ENCODE measurements at places on chromosomes 13 and 19.

- DNase-seq, result no peak
These were observed 44.7 kb downstream of the GARRE1 start for GRCh38 chr19:34298891-34299520.

DNA sequence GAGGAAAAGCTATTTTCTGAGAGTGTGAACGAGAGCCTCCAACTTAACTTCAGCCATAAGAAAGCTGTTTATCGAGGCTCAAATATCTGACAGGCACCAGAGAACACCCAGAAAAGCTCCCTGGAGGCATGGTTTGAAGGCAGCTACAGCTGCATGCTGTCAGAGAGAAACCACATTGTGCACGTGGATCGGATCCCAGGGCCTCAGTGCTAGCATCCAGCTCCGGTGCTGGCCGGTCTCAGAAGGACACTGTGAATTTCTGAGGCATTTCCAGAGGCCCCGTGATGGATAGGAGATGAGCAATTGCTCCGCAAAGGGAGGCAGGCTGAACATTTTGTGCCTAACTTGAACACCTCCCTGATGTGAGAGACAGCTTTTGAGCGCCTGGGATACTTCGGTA, 315.7 kb downstream of the FGF9 start:
- DNase-seq, result no peak

DNA sequence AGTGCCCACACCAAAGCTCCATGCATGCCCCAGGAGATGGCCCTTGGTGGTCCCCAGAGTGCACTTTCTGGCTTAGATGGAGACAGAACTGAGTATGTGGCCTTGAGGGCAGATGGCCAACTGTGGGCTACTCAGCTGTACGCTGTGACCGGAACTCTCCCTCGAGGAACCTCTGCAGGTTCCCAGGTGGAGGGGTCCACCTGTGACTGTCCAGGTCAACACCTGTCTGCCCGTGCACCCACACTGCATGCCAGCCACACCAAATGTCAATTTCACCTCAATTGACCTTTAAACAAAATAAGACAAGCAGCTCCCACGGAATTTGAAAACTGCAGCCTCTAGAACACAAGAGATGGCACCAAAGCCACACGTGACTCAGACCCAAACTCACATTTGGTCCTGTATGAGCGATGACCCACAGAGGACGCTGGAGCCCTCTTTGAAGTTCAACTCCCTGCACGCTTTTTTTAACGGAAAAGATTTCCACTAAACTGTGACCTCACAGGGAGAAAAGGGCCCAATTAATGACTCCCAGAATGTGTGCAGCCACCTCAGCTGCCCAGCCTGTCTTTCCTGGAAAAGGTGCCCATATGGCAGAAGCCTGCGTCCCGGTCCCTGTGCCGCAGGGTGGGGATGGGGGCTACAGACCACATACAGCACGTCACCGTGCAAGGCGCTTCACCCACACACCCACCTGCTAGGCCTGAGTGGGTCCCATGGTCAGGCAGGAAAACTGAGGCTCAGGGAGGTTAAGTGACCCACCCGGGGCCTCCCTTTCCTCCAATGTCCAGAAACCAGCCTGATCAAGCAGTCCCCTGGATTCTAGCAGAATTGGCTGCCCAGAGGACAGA, 47.7 kb downstream of the KLF2 start:
- no peak for DNase-seq

- DNase-seq, result no peak
These were observed 214.8 kb downstream of the COG6 start for GRCh38 chr13:39870197-39870747.

DNA sequence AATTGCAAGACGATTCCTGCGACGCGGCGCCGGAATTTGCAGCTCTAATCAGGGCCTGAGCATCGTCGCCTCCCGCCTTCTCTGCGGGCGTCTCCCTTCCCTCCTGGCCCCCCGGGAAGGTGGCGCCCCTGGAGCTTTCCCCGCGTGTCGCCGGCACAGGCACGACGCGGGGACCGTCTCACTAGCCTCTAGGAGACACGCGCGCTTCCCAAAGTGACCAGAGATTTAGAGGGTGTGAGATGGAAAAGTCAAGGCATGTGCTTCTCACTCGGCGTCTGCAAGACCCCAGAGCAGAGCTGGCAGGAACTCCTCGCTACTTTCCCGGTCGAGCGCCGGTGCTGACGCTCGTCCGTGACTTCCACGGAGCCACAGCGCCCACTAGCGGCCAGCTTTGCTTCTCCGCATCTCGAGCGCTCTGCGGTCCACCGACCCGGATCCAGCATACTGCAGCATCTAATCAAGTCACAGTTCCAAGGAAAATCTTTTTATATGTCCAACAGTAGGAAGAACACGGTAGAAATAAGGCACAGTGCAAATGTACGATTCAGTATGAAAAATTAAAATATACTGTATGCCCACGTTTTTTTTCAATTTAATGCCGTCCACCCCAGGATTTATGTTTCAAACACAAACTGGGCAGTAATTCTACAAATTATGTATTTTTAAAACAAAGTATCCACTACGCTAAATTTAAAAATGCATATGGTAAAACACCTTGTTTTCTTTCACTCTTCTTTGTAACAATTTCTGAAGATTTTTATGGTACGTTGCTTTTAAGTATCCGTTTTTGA, 977 bp upstream of the EFNB2 start:
- DNase-seq, result peak; percentile 93

DNA sequence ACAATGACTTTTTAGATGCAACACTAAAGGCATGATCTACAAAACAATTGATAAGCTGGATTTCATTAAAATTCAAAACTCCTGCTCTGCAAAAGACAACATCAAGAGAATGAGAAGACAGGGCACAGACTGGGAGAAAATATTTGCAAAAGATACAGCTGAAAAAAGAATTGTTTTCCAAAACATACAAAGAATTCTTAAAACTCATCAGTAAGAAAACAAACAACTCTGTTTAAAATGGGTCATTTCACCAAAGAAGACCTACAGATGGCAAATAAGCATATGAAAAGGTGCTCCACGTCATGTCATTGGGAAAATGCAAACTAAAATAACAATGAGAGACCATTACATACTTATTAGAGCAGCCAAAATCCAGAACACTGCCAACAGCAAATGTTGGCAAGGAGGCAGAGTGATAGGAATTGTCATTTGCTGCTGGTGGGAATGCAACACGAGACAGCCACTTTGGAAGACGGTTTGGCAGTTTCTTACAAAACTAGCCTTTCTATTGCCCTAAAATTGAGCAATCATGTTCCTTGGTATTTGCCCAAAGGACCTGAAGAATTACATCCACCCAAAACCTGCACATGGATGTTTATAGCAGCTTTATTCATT, 39.2 kb downstream of the FLT1 start:
- DNase-seq, result no peak

DNA sequence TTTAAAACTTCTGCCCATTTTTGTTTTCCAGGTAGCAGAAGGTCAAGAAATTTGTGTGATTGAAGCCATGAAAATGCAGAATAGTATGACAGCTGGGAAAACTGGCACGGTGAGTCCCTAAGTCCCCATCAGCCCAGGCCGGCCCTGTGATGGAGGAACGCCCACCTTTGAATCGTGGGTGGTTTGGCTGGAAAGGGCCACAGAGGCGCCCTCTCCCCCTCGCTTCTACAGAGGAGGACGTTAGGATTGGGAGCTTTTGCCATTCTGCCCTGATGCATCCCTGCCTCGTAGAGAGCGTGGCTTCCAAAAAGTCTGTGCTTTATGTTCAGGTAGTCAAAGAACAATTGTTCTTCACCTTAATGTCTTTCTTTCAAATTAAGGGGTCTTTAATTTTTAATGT, 60.9 kb downstream of the GGACT start:
- DNase-seq, result no peak

- no peak for DNase-seq
These were observed 28.6 kb upstream of the SCEL start for GRCh38 chr13:77506874-77507273.

- no peak for DNase-seq
These were observed 641.0 kb downstream of the FGF9 start for GRCh38 chr13:22311734-22312404.

DNA sequence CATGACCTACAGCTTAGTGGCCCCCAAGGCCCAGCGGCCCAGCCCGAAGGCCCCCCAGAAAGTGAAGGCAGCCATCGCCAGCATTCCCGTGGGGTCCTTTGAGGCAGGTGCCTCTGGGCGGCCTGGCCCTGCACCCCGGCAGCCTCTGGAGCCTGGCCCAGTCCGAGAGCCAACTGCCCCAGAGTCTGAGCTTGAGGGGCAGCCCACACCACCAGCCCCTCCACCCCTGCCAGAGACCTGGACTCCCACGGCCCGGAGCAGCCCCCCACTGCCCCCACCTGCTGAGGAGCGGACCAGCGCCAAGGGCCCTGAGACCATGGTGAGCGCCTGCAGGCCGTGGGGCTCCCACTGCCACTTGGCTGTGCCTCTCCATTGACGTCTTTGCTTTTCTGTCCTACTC, 9.0 kb upstream of the PRR19 start:
- DNase-seq, result no peak

DNA sequence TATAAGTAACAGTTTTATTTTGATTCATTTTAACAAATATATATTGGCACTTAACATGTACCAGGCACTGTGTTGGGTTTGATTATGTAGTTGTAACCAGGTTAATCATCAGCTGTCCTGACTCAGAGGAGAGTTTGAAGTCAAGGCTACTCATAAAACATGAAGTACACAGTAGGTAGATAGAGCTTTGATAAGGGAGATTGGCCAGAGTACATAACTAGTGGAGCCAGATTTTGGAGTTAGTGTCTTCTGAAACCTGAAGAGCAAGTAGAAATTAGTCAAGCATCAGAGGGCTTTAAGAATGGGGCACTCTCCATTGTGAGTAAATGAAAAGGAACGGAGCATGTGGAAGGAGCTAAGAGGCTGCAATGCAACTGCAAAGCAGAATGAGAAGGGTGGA, 333.9 kb downstream of the RFC3 start:
- no peak for DNase-seq

DNA sequence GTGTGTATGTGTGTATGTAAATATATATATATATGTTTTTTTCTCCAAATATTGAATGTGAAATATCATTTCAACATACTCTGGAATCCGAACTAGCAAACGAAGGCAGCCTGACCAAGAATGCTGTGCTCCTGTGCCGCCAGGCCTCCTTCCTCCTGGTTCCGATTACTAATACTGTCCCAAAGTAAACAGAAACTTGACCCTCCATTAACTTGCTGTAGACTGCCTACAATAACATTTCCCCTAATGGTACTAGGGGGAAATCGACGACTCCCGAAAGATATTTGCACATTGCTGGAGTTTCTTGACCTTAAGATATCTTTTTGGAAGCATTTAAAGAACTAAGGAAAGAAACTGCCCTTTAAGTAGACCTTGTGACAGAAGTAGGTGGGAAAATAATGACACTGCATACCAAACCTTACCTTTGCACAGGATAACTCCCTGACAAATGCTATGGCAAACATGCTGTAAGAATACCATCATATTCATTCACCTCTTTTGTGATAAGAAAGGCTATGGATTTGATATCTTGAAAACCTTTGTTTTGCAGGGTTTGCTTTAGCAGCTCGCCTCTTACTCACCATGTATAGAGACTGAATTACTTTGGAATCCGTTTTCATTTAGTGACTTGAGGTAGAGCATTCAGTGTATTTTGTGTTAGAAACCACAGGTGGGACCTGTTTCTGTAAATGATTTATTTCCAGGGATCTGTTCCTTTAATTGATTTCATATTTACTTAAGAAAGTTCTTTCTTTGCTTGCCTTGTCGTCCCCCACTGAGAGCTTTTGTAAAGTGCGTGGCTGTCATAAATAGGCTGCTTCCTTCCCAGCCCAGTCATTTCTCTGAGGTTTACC, 80.1 kb downstream of the KLF5 start:
- no peak for DNase-seq

DNA sequence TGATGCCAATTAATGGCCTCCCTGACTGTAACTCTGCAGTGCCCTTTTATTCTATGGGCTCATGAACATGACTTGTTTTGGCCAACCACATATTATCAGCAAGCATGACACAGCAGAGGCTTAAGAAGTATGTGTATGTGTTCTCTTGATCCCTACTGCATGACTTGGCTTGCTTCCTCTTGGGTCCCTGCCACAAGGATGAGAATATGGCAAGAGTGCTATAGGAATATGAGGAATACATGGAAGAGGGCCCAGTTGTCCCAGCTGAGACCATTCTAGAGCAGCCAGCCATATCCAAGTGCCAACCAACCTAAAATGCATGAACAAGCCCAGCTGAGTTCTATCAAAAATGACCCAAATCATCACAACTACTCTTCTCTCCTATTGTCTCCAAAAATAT, 576.7 kb upstream of the PCDH9 start:
- no peak for DNase-seq

DNA sequence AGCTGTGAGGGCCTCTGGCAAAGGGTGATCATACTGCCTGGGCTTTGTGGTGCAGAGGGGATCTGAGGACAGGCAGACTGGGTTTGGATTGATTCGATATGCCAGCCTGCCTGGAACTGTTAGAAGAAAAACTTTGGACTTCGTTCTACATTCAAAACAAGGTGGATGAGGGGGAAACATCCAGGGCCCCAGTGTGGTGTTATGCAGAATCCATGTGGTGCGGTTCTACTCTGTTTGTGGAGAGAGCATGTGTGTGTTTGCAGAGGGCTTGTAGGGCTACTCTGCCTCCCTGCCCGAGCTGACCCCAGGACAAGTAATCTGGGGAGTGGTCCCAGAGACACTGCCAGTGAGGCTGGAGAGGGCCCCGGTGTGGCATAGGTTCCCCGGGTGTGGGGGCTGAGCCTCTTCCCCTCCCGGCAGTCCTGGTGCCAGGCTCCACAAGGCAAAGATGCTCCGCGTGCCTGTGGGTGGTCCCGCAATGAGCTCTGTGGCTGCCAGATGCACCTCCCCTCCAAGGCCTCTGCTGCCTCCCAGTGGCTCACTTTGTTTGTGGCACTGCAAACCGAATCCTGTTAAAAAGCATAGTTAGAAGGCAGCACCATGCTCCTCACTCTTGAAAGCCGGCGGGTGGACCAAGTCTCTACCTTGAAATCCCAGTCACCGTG, 22.3 kb upstream of the TFDP1 start:
- no peak for DNase-seq

- no peak for DNase-seq
These were observed 21.7 kb downstream of the ZNF536 start for GRCh38 chr19:30393729-30394480.

- DNase-seq, result no peak
These were observed 14.8 kb downstream of the SLC8A2 start for GRCh38 chr19:47456721-47457474.

- DNase-seq, result no peak
These were observed 329.7 kb downstream of the NDFIP2 start for GRCh38 chr13:79810669-79811068.

DNA sequence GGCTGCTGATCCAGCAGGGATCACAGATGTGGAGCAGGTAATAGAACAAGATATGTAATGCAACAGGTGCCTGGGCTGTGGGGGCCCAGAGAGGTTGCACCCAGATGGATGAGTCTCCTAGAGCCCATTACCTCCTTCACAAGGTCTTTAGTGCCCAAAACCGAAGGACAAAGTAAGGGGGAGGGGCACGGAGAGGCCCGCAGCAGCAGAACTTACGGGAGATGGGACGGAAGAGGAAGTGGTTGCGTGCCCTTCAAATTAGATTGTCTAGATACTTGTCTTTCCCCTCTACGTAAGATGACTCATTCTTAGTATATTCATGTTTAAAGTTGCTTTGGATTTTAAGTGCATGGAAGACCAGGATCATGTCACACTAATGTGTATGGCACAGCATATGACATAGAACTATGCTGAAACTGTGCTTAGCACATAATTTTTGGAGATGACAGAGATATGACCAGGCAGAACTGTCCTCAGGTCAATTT, 5.7 kb upstream of the MRPS31 start:
- peak; percentile 69 for DNase-seq

- no peak for DNase-seq
These were observed at the start of gene PNMA8A for GRCh38 chr19:46471116-46471733. TSS of gene PNMA8A (minus strand) at chr19:46471563. CDS start at chr19:46471035, 528 bp downstream.

Measured in activated CD4-positive, CD25-positive, alpha-beta regulatory T cell treated with anti-CD3 and anti-CD28 coated beads, Interleukin-2, amount 50 U/mL, for 72 hours (primary cell).